ENCODE measurements at places on chromosomes 13 and 19.

DNA sequence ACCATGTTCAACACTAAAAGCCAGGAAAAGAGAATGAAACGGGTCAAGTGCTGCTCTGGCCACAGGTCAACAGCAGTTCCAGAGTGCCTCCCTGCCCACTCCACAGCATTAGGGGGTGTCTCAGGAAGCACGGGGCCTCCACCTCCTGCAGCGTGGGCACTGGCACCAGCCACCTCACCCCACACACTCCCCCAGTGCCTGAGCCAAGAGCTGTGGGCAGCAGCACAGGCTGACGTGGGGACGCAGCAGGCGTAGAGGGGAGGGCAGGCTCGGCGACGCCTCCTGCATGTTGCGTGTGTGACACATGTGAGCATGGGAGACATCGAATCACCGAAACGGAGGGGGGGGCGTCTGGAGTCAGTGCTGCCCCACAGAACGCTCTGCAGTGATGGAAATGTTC is 21.4 kb upstream of the TMEM160 start:
- DNase-seq = no peak

- DNase-seq = no peak
Measured at GRCh38 chr19:48433337-48433736, 12.4 kb upstream of the GRWD1 start.

DNA sequence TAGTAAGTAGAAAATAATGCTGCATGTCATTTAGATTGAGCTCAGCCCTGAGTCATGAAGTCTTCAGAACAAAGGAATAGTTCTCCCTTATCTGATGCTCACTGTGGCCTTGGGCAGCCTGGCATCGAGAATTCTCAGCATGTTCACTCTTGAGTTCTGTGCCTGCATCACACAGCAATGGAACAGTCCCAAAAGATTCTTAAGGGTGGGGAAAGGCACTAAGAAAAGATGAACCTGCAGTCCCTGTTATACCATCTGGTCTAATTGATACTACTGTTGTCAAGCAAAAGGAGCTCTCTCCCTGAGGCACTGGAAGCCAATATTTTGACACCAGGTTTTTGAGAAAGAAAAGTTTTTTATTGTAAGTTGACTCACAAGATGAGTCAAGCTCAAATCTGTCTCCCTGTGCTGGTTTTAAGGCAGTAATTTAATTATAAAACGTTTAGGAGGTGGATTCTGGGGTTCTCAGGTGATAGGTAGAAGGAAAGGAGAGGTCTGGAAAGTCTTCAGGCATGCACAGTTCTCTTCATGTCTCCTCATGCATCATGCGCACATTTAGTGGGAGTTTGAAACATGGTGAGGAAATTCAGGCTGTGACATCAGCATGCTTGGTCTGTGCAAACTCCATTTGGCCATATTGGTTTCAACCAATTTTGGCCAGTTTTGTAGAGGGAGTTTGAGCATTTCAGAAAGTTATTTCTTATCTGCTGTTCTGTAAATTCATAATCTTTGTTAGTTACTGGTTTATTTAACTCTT is 38.1 kb upstream of the ZNF766 start:
- peak; percentile 28 for DNase-seq

DNA sequence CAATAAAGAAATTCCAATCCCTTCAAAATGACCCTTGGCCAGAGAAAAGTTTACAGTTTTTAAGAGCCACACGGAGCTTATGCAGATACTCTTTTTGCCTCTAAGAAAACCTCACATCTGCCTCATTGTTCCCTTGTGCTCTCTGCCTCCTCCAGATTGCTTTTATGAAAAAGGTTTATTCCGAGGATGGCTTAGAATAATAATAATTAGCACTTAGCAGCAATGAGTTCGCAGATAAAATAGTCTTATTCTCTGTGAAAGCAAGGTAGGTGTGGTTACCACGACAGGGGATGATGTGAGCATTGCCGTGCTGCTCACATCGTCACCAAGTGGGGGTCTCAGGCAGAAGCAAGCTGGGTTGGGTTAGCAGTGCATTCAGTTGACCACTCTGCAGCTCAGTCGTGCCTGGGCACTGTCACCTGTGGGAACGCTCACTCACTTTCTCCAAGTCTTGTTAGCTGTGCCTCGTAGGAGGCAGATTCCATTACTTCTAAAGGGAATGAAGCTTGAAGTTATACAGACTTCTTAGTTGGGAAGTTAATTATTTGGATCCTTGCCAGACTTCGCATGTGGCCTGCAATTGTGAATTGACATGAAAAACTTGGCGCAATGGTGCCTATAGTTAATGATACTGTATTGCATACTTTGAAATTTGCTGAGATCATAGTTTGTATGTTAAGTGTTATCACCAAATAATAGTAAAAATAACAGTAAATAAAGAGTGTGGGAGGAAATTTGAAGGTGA is 157.2 kb downstream of the MYO16 start:
- no peak for DNase-seq

DNA sequence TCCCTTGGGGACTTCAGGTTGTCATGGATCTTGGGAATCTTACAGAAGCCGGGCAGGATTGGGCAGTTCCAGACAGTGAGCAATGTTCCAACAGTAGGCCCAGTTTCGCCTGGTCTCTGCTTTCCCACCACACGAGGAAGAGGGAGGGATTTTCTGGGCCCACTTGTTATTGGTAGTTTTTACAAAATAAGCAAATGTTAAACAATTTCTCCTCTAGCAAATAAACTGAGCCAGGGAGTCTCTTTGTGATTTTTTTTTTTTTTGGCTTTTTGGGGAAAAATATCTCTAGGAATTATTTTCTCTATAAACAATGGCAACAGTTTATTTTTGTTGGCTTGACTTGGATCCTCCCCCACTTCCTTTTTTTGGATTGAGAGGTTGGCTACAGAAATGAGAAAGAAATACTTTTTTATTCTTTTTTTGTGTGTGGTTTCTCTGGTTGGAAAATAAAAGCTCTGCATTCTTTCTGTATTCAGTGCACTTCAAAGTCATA is 89.3 kb downstream of the TM9SF2 start:
- DNase-seq = no peak

DNA sequence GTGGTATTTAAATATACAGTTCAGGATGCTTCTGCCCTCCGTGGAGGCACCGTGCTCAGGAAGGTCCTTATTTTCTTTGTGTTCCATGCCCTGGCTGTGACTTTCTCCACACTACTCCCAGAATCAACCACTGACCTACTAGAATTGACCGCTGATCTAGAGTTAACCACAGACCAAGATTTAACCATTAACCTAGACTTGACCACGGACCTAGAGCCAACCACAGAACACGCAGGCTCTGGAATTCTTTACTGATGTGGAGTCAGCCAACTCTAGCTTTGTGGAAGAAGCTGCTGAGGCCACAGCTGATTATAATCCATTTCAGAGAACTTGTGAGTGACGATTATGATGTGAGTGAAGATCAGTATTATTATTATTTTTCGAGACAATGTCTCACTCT is 18.0 kb downstream of the GTF2F2 start:
- DNase-seq = no peak

GRCh38 chr13:50805805-50806204 is 37.7 kb downstream of the DLEU7 start:
- DNase-seq = peak; percentile 20

GRCh38 chr13:59906413-59907049 is 257.2 kb downstream of the DIAPH3 start:
- DNase-seq = peak; percentile 25

DNA sequence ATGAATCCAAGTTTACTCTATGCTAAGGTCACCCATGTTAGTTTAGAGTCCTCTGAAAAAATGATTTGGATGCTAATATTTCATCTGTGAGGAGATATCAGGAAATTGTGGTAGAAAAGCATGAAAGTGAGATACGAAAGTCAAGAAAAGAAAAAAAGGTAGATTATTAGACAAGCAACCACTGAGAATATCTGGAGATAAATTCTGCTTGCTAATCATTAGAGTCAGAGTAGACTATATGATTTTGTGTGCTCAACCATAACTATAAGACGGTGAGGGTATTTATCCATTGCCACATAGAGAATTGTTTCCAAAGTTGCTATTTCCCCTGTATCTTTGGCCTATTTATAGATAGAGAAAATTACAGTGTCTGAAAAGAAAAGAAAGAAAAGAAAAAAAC is 706.7 kb downstream of the SLITRK5 start:
- DNase-seq = no peak

- no peak for DNase-seq
Measured at GRCh38 chr13:35599384-35599783, 122.9 kb upstream of the MAB21L1 start.

DNA sequence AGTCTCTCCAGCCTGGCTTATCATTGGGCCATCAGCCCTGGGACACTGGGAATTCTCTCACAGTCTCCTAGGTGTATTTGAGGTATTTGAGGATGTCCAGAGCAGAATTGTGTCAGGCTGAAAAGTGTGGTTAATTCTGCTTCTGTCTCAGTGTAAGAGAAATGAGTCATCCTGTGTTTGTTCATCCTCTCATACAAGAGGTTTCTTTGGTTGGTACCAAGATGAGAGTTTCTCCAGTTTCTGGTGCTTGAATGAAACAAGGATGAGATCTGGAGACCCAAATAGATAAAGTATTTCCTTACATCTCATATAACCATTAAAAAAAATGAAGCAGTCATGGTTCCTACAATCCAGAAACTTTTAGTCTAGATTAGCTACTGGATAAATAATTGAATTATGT is 7.7 kb downstream of the ZNF253 start:
- DNase-seq = peak; percentile 27

GRCh38 chr13:59364641-59365085 is 799.1 kb downstream of the DIAPH3 start:
- DNase-seq = no peak

DNA sequence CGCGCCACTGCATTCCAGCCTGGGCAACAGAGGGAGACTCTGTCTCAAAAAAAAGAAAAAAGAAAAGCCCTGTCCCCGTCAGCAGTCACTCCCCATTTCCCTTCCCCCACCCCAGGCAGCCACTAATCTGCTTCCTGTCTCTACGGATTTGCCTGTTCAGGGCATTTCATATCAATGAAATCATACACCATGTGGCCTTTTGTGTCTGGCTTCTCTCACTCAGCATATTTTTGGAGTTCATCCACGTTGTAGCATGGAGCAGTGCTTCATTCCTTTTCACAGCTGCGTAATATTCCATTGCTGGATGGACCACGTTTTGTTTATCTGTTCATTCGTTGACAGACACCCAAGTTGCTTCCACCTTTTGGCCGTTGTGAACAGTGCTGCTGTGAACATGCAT is 36.1 kb upstream of the KLF2 start:
- no peak for DNase-seq

DNA sequence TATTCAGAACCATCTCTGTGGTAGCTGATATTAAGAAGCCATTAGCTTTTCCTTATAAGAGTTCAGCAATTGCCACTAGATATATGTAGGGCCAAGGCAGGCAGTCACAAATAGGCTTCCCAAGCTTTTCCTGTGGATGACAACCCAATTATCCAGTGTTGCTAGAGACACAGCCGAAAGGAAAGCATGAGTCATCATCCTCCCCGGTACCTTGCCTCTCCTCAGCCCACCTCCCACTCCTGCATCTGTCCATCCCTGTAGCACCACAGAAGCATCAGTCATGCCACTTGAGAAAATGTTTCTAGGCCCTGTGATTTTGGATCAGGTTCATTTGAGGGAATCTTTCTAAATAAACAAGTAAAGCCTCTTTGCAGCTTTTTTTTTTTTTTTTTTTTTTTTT is 204.3 kb downstream of the DNAJC15 start:
- peak; percentile 82 for DNase-seq

DNA sequence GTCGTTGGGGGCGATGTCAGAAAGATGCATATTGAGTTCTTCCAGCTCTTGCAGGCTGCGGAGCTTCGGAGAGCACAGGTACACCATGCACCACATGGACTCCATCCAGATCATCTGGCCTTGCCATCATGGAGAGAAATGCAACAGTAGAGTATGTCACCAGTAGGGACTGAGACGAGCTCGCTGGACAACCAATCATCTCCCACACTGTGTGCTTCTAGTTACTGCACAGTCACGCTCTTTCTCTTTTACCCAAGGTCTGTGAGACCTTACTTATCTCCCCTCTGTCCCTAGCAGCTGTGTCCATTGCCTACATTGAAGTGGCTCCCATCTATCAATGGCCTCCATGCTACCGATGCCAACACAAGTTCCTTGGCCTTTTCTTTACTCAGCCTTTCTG is 90.5 kb downstream of the C13orf42 start:
- no peak for DNase-seq

DNA sequence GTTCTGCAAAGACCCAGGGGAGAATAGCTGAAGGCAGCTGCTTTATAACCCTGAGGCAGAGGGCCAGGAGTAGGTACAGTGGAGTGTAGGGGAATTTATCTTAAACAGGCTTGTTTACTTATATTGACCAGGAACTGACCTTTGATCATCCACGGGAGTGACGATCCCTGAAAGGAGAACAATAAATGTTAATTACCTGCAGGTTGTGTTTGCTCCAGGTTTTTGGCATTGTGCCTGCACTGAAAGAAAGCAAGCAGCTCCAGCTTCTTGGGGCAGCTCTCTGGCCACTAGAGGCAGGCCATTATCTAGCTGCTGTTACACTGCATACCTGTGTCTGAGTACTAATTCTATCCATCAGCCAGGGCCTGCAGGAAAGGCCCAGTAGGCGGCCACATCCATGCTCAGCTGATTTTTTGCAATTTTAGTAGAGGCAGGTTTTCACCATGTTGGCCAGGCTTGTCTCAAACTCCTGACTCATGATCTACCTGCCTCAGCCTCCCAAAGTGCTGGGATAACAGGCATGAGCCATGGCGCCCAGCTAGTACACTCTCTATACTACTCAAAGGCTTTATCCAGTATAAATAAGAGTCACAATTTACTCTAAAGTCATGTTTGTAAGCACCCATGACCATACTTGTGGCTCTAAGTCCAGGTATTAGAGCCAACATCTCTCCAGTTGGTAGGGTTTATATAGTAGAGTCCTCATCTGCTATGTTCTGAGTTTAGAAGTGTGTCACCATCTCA is 8.5 kb upstream of the ZNF91 start:
- DNase-seq = no peak

GRCh38 chr13:27137759-27138158 is 33.9 kb downstream of the USP12 start:
- no peak for DNase-seq

DNA sequence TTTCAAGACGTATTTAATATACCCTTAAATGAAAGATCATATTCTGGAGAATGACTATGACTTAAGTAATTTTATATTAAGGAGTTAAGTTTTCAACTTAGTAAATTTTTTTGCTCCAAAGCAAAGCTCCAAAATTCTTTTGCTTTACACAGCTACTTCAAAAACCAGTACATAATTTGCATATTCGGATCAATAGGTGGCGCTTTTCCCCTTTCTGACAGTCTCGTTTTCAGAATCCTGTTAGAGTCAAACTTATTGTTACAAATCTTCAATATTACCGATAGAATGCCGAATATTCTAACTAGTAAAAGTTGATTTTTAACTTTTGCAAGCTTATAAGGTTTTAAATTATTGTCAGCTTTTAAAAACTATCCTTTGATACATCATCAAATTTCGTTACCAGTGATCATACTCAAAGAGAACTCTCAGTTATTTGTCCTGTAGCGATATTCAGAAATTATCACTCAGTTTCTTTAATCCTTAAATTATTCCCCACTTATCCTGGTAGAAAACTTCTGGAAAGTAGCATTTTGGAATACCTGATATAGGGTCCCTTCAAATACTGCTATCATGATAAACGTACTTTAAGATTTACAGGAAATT is 852.7 kb upstream of the KLHL1 start:
- peak; percentile 23 for DNase-seq

All from RPMI7951 (cell line).